ENCODE measurements at places on chromosomes 3 and 15.

DNA sequence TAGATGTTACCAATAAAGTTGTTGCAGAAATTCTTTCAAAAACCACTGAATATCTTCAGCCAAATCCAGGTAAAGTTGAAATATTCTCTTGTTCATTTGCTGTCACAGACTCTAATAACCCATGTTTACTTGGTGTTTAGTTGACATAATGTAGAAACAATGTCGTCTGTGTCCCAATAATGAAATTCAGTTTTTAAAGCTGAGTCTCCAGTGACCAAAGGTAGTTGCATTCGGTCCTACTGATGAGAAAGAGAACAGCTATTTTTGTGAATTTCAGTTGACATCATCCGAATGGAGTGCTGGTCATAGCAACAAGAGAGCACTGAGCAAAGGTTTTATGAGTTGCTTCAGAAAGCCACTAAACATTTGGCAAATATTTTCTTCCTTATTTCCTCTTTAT lies 88.8 kb upstream of the ADAMTSL3 start:
- DNase-seq: no peak

- no peak for DNase-seq
Measured at GRCh38 chr3:61578667-61579367, 17.4 kb downstream of the PTPRG start.

DNA sequence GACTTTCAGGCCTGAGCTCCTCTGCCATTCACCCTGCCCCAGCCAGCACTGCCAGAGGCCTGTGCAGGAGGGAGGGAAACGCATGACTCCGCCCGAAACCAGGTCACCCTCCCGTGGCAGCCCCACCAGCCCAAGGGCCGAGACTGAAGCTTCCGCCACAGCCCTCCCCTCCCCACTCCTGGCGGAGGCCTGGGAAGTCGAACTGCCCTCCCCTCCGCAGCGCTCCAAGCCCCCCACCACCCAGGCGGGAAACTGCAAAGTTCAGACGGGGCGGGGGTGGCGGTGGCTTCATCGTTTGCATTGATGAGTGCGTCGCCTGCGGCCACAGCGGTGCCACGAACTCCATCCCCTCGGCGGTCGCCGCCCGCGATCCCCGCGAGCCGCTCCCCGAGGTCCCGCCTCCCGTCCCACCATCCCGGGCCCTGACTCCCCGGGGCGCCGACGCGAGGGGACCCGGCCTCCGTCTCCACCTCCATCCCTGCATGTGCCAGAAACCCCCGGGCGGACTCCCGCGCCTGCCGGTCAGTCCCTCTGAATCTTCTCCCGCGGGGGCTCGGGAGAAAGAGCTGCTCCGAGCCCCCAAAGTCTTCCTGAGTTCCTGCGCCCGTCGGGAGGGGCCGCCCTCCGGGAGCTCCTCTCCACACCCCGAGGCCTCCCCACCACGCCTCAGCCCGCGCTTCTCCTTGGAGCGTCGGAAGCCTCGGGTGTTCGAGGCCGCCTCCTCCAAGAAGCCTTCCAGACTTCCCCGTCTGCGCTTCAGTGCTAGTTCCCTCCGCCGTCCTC lies 698 bp downstream of the MELTF start:
- peak; percentile 24 for DNase-seq

DNA sequence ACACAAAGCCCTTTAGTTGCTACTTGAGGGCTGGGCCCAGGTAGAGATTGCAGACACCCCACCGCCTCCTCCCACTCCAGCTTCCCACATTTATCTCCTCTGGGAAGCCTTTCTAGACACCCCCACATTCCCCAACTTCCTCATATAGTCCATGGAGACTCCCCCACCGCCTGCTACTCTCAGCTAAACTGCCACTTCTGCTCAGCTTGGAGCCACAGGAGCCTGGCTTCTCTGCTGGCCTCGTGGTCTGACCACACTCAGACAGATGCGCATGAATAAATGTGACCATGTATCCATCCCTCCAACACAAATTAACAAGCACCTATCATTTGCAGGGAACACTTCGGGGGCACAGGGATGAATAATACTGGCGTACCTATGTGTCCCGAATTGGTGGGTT lies 10.5 kb upstream of the ACSBG1 start:
- DNase-seq: no peak

GRCh38 chr15:42065033-42065432 lies 29.3 kb downstream of the PLA2G4D start:
- no peak for DNase-seq

DNA sequence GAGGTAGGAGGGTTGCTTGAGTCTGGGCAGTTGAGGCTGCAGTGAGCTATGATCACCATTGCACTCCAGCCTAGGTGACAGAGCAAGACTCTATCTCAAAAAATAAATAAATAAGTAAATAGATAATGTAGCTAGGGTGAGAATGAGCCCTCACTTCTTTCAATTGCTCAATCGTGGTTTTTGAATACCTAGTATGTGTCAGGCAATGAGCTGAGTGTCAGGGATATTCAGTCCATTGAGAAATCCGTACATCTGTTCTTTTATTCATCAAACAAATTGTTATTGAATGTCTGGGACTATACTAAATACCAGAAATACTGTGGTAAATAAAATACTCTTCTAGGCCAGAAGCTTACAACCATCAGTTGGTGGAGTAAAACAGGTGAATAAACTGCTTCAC lies 6.2 kb upstream of the ZNF148 start:
- DNase-seq: no peak

DNA sequence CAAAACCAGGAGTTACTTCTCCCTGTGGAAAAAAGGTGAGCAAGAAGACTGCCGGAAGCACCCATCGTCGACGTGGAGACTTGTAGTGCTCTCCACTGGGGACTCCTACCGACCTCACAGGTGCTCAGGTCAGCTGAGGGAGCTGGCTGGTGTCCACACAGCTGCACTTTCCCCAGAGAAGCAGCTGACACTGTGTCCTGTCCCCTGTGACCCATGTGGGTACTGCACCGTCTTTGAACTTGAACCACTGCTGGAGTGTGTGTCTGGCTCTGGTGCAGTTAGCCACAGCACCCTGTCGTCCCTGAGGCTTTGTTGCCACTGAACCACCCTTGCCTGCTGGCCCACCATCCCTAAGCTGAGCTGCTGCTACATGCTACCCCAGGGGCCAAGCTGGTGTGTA lies 270.8 kb downstream of the CACNA2D3 start:
- no peak for DNase-seq

DNA sequence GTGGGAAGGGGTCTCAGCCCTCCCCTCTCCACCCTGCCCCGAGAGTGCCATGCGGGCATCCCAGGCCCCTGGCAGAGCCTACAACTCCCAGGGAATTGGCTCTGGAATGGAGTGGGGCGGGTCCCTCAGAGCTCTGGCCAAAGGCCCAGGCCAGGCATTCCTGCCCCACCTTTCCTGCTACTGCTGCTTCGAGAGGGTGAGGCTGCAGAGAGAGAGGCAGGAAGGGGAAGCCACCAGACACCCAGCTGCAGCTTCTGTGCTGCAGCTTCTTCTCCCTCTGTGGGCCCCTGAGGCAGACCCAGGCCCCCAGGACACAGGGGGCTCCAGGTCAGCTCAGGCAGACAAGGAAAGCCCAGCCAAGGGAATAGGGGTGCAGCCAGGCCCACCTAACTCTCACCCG lies 2.7 kb downstream of the ALS2CL start:
- no peak for DNase-seq

DNA sequence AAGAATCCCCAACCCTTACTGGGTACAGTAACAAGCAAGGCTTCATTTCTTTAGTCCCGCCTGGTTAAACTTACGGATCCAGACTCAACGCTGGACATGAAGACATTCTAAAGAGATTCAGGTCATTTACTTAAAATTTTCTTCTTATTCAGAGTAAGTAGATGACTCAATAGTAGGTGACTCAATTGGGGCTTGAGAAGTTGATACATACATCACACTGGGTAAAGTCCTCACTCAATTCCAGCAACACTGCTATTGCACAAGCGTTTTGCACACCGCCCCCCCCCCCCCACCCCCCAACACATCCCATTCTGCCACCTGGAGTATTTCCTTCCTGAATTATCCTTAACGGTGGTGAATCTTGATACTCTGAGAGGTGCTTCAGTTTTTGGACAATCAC lies 610.0 kb downstream of the FOXP1 start:
- DNase-seq: no peak

- no peak for DNase-seq
Measured at GRCh38 chr3:57675530-57675929, 17.3 kb downstream of the DENND6A start.

GRCh38 chr15:52008698-52009434 lies 10.2 kb upstream of the MAPK6 start:
- DNase-seq: no peak

GRCh38 chr3:155661760-155662159 lies 83.1 kb downstream of the PLCH1 start:
- DNase-seq: no peak

Measured in activated naive CD8-positive, alpha-beta T cell treated with anti-CD3 and anti-CD28 coated beads for 36 hours (primary cell).